ENCODE measurements at places on chromosomes 4 and X.

- DNase-seq, result no peak
Measured at GRCh38 chr4:88104902-88105610, 53.4 kb downstream of the ABCG2 start.

- DNase-seq, result no peak
Measured at GRCh38 chrX:130111220-130112154, 1.2 kb upstream of the ELF4 start.

- DNase-seq, result no peak
Measured at GRCh38 chr4:174193438-174194374, 89.8 kb downstream of the FBXO8 start.

DNA sequence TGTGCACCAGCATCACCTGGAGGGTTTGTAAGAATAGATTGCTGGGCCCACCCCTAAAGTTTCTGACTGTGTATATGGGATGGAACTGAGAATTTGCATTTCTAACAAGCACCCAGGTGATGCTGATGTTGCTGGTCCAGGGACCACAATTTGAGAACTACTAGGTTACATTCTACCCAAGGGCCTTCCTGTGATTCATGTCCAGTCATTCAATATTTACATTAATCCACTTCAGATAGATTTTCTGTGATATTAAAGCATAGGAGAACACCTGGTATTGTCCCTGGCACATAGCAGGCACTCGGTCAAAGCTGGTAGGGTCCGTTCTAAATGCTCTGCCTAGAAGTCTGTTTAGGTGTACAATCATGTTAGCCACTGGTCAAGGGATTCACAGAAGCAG lies 19.5 kb upstream of the XPNPEP2 start:
- no peak for DNase-seq

- DNase-seq, result peak; percentile 42
Measured at GRCh38 chr4:663438-664428, 10.3 kb downstream of the ATP5ME start.

DNA sequence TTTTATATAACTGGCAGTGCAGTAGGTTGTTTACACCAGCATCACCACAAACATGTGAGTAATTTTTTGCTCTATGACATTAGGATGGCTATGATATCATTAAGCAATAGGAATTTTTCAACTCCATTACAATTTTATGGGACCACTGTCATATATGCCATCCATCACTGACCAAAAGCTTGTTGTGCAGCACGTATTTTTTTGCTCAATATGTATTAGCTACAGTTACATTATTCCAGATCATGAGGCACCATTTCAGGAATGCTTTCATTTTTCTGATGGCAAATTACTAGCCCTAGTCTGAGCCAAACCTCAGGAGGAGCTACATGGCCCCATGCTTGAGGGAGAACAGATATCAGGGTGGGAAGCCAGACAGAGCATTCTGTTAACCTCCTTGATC lies 56.8 kb upstream of the DCLK2 start:
- no peak for DNase-seq

DNA sequence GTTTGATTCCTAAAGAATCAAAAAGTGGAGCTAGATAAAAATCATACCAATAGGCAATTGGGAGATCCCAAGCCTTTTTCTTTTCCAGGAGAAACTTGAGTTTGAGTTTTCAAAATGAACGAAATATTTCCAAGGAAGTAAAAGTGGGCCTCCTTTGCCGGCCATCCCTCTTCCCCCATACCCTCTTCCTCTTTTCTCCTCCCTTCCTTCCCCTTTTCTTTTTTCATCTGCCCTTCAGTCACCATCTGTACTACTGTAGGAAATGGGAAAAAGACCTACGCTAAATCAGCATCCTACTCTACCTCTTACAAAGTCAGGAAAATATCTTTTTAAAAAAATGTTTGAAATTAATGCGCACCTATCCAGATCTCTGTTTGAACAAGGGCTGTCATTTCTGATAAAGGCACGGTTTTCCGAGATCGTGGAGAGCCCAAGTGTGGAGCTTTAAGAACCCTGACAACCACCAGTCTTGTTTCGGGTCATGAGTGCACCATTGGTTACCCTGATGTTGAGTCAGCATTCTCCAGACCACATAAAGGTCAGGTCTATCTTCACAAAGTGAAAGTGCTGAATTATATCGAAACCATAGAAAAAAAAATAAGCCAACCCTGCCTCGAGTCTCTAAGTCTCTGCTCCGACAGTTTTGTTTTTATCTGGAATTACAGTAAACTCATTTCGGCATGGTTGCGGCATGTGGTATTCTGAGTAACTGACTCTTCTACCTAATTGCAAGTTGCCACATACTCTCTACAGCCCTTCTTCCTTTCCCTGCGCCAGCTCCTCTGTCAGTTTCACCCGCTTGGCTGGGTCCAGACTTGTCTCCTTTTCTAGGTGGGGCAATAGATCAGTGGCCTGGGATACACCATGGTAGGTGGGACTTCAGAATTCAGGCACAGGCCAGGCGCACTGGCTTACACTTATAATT lies 140.2 kb upstream of the KLF3 start:
- no peak for DNase-seq

DNA sequence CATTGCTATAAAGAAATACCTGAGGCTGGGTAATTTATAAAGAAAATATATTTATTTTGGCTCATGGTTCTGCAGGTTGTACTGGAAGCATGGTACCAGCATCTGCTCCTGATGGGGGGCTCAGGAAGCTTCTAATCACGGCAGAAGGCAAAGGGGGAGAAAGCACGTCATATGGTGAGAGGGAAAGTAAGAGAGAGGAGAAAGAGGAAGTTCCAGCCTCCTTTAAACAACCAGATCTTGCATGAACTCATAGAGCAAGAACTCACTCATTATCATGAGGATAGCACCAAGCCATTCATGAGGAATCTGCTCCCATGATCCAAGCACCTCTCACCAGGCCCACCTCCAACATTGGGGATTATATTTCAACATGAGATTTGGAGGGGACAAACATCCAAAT lies 125.0 kb upstream of the GRPR start:
- no peak for DNase-seq

DNA sequence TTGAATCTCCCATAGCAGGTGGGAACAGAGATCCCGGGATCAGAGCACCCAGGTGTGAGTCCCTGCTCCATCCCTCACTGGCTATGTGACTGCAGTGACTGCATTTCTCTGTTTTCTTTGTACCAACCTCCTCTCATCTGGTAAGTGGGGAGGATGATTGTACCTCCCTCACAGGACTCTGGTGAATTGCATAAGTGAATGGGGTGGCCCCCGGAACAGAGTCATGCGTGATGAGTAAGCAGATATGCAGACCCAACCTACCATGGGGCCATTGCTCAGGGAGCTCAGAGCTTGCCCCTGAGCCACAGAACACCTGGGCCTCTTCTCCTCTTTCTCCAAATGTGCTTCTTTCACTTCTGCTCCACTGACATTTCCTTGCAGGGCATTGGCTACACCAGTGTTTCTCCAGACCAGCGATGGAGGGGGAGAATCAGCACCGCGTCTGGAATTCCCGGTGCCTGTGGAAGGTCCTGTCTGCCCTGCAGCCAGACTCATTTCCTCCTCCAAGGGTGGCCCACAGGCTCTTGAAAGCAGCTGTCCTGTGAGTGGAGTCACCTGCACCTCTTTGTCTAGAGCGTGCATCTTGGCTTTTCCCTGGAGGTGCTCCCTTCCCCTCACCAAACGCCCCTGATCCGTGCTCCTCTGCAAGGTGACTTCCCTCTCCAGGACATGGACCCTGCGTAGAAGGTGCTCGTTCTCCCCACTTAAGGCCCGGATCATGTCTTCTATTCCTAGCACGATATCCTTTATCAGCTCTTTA lies 30.0 kb downstream of the C4orf50 start:
- no peak for DNase-seq

- no peak for DNase-seq
Measured at GRCh38 chr4:151862766-151863165, 102.0 kb upstream of the GATB start.

- no peak for DNase-seq
Measured at GRCh38 chrX:77768787-77769186, 17.2 kb downstream of the ATRX start.

- no peak for DNase-seq
Measured at GRCh38 chr4:24680746-24681448, 96.5 kb upstream of the DHX15 start.

- no peak for DNase-seq
Measured at GRCh38 chr4:87122252-87122651, 98.2 kb downstream of the KLHL8 start.

- no peak for DNase-seq
Measured at GRCh38 chr4:141140391-141141200, 7.3 kb upstream of the RNF150 start.

DNA sequence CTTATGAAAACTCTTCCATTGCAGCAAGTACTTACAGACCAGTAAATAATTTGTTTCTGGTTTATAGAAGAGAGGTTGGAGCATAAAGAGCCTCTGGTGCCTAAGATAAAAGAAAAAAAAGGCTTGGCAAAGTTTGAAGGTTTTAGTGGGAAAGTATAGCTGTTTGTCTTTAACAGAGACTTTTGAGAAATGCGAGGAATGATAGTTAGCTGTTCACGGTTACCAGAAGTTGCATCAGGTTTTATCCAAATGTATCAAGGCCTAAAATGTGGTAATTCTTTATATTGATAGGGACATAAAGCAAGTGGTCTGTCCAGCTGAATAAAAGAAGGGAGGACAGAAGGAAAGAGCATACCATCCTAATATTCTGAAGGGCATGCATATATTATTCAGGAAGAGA lies 29.3 kb downstream of the RAP1GDS1 start:
- no peak for DNase-seq

DNA sequence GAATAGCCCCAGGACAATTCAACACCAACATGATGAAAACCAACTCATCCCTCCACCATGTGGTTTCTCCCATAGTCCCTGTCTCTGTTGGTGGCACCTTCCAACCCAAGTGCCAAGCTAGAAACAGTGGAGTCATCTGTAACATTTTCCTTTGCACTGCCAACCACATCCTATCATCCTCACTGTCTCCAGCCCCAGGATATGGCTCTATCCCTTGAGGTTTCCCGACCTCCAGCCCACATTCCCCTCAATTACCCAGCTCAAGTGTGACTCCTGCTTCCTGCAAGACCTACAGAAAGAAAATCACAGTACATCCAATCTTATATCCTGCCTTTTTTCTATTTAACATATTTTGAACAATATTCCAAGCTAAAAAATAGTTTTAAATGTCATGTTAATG lies 24.2 kb downstream of the PNMA6F start:
- DNase-seq, result no peak

- DNase-seq, result no peak
Measured at GRCh38 chr4:34066126-34066525, 2178.2 kb downstream of the ARAP2 start.

- DNase-seq, result no peak
Measured at GRCh38 chrX:21855937-21856415, at the start of gene YY2. Gene YY2, plus strand, starts transcription at chrX:21855987. Its CDS starts 498 bp downstream, at chrX:21856485.

Measured in NCI-H1092 (cell line).